GM04503 (cell line): ENCODE measurements at places on chromosomes 3 and 15.

DNA sequence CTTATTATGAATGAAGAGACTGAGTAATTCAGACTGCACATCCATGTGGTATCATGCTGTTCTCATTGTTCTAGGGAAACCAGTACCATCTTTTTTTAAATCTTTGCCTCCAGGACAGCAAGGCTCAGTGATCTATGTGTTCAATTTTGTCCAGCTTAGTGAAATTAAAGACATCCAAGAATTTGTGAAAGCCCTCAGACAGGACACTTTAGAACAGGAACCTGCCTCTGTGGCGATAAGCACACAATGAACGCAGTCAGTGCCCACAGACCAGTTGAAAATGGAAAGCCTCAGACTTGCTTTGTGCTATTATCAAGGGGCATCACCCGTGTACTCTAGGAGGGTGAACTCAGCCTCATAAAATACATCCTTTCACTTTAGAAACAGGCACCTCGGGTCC is 20.1 kb downstream of the EID1 start:
- no peak for DNase-seq

DNA sequence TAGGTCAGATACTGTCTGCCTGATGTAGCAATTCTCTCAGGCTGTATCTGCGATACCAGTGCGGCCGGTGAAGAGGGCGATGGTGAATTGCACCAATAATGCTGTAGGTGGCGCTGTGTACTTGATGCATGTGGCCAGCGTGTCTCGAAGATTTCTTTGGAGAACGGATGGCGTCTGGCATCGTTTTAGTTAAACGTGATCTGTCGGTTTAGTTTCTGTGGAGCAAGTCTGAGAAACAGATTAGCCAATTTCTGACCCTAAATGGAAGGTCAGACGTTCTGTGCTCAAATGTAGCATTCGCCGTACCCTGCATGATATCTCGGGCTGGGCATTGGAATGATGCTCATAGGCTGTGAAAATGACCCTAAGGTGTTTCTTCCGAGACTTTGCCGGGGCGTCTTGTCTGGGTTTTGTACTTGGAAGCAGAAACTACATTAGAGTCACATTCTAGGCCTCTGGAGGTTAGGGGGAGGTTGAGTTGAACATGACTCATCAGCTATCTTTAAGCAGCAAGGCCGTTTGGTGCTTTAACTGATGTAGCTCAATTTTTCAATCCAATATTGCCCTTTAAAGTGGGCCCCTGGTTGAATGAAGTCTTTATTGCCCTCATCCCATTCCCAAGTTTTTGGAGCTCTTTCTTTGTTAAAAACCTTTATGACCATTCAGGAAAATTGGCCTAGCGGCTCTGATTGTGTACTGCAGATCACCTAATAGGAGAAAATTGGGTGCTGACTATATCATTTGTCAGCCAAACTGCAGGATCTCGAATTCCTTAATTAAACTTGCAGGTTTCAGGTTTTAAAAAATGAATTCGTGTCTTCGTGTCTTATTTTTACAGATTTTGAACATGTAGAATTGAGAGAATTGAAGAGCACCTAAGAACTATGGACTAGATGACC is 80.0 kb downstream of the SQOR start:
- no peak for DNase-seq

DNA sequence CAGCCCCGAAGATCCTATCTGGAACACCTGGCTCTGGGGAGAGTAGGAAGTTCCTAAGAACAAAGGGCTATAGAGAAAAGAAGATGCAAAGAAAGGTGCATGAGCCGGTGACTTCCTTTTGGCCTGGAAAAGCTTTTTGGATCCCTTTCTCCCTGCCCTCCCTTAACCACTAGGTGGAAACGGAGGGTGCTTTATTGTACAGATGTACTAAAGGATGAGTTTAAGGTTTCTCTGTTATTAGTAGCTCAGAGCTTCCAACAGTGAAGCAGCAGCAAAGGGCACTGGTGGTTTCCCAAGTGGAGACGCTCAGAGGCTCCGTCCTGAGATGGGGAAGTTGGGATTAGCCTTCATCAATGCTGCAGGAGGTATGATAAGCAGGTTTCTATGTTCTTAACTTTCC is 5.9 kb upstream of the ADGRG7 start:
- no peak for DNase-seq

DNA sequence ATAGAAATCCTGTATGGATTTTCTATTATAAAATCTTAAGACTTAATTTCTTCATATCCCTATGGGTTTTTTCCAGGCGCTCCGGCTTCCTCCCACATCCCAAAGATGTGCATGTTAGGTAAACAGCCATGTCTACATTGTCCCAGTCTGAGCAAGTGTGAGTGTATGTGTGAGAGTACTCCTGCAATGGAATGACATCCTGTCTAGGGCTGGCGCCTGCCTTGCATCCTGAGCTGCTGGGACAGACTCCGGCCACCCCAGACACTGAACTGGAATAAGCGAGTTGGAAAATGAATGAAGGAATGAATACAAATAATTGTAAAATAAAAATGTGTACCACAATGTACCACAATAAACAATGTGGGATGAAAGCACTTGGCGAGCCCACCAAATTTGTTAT is 69.2 kb downstream of the RFTN1 start:
- DNase-seq: no peak

GRCh38 chr3:53069422-53070068 is 23.7 kb upstream of the SFMBT1 start:
- DNase-seq: no peak

GRCh38 chr3:189567766-189568420 is 63.3 kb upstream of the TP63 start:
- no peak for DNase-seq

- DNase-seq: peak; percentile 73
These were observed 78.0 kb downstream of the FSIP1 start for GRCh38 chr15:39704689-39705088.

DNA sequence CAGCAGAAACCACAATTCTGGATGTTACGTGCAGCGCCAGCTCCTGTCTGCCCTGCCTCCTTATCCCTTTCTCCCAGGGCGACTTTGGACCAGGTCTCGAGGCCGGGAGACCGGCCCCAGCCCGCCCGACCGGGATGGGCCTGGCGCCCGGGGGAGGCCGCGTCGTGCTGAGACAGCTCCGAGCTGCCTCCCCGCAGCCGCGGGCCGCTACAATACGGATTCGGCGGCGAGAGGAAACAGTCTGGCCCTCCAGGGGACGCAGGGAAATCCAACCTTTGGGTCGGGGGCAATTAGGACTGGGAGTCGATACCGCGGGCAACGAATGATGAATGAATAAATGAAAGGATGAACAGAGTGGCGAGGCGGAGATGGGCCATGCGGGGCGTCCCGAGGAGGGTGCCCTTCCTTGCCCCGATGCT is 537 bp downstream of the GRAMD2A start:
- no peak for DNase-seq

DNA sequence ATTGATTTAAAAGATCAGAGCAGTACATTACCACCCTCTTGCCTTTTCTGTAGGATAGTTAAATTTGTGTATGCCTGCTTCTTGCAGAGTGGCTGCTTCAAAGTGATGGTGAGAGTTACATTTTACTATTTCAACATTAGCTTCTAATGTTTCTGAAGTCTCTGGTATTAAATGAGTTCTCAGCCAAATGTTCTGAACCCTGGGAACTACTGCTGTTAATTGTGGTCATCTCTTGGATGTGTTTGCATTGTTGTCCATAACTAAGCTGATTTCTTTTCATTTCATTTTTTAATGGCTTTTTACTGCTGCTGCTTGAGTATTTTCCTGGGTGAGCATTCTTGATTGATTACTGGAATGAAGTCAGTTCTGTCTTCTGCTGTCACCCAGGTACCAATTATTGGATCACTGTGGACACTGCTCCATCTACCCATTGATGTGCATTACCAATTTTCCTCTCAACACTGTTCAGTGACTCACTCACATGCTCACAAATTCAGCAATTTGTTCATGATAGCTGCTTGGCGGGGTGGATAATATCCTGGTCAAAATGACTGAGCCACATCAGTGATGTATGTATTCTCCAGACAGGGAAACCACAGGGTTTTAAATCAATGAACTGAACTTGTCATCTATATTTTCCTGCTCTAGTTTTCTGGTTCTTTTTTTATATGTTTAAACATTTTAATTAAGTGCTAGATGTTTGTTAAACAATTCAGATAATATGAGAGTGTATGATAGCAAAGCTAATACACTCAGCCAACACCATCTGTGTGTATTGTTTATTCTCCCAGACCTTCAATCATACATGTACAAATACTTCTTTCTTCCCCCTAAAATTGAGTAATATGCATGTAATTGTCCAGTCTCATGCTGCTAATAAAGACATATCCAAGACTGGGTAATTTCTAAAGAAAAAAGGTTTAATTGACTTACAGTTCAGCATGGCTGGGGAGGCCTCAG is 587.6 kb downstream of the RSL24D1 start:
- DNase-seq: no peak

DNA sequence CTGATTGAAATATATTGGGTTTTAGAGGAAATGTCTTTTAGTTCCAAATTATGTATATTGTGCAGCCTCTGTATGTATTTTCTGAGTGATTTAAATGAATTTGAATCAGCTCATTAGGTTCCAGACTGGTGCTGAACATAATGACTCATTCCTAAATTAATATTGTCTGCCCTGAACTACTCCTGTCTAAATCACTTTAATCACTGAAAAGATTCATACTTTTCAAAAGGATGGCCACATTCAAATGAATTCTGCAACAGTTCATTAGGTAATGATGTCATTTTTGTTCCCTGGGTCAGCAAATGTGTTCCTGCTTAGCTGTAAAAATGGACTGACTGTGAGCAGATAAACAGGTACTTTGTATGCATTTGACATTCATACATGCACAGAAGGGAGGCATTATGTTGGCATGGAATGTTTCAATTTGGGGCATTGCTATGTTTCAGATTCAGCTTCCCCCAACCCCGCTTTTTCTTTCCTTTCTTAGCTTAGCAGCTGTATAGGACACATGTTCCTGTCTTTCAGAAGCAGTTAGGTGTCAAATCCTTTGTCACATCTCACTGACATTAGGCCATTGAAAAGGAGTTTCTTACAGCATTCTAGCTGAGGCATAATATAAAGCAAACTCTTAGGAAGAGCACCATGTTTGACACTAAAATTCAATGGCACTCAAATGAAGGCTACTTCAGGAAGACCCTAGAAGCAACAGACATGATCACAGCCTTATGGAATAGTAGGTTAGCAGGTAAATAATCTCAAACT is 318.5 kb upstream of the ARPP21 start:
- no peak for DNase-seq

DNA sequence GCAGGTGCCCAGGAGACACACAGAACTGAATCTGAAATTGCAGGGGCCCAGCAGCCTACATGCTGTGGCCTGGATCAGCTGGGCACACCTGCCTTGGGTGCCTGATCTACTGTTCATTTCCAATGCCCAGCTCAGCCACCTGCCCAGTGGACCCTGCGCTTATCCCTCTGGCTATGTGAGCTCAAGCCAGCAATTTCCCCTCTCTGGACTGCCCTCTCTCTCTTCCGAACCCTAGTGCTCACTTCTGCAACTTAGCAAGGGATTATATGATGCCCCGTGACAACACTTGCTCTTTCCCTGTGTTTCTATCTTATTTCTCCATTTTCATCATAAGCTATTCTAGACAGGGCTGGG is 276.0 kb downstream of the UACA start:
- DNase-seq: no peak

- no peak for DNase-seq
These were observed 147.8 kb downstream of the PLCL2 start for GRCh38 chr3:17032407-17033034.

- no peak for DNase-seq
These were observed 148.6 kb downstream of the SHQ1 start for GRCh38 chr3:72699631-72700030.

DNA sequence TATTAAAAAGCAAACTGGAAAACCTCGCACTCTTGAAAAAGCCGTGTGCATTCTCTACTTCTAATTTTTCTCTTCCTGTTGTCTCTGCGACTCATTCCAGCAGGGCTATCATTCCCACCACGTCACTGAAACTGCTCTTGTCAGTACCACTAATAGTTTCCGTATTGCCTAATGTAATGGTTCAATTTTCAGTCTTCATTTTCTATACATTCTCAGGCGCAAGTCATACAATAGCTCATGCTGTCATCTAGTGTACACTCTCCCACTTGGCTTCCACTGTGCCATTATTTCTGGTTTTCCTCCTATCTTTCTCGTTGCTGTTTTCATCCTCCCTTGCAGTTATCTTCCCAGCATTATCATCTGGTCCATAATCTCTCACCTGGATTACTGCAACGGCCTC is 160.2 kb downstream of the SPATA16 start:
- DNase-seq: no peak

DNA sequence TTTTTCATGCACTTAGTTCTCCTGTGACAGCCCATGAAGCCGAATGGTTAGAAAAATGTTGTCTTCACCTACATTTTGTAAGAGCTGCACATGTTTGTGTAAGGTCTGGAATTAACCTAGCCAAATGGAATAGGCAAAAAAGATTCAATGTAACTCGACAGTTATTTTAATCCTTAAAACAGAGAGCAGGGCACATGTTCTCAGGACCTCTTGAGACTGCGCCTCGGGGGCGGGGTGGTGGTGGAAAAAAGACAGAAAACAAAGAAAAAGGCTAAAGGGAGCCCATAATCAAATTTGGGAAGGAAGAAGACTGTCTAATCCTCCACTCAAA is 702 bp upstream of the CSNK1G1 start:
- DNase-seq: no peak

- no peak for DNase-seq
These were observed 52.1 kb upstream of the WDR72 start for GRCh38 chr15:53811530-53811929.

- no peak for DNase-seq
These were observed 93.7 kb downstream of the SHQ1 start for GRCh38 chr3:72754582-72754981.

GRCh38 chr15:57538821-57539220 is 52.9 kb upstream of the MYZAP start:
- no peak for DNase-seq

- no peak for DNase-seq
These were observed 52.5 kb downstream of the SH3BP5 start for GRCh38 chr3:15279671-15280402.

DNA sequence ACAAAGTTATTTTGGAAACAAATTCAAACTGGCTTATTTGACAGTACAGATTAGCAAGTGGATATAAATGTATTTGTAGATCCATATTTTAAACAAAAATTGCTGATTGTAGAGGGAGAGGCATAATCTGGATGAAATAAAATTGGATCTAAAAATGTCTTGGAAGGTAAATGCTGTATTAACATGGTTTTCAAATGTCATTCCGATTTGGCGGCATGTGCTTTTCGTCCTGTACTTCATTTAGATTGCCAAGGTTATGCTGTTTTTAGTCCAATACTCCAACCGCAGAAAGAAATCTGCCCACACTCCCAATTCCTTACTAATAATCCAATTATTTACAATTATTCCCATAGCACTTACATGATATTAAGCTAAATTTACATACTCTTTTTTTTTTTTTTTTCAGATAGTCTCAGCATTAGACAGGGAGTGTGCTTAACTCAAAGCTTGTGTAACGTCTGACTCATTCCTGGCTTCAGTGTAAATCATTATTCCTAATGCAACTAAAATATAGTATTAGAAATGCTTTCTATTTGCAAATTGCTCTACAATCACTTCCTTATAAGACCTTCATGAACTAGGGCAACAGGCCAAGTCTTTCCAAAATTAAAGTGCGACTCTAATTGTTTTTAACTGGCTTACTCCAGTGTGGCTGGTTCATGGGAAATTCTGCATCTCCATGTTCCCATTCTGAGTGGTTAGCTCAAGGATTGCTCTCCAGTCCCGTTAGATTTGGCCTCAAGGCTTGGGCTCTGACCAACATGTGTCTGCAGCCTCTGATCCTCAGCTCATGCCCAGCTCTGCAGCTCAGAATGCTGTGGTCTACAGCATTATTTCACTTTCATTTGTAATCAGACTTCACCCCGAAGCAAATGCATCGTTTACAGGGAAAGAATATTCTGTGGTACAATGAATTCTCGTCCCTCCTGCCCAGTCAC is 103.9 kb downstream of the FBN1 start:
- DNase-seq: peak; percentile 70
